ENCODE measurements at places on chromosomes 6 and 20. TPM values are rescaled to one million over a fixed set of nuclear protein-coding genes. Genes with fewer than 3 reads are reported as not detected.

DNA sequence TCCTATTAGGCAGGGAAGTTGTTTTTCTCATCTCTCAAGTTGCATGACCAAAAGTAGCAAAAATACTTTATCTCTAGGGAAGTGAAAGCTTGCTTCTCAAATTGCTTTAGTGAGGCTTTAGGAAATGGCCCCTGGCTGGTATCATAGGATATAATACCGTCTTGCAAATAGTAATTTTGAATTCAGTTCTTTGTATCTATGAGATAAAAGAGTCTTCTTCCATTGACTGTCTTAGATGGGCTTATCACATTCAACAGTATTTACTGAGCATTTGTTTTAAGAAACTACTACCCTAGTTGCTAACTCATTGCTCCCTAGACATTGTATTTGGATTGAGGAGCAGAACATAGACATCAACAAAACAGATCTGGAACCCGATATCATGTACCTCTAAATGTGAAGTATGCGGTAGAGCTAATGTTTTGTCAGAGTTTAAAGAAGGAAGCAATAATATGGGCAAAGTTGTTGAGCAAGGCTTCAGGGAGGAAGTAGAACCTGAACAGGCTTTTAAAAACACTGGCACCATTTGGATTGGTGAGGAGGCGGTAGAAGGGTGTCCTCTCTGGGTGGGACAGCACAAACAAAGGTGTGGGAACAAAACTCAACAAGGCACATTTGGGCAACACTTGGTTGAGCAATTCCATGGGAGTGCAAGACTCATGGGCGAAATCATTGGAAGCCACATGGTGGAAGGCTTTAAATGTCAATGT lies 101.5 kb downstream of the SGK1 start:
- DNase-seq: no peak

- peak; percentile 11 for DNase-seq
These were observed 263.7 kb downstream of the BMP2 start for GRCh38 chr20:7031222-7031621.

- no peak for DNase-seq
These were observed 33.4 kb downstream of the CITED2 start for GRCh38 chr6:139341060-139341459.

DNA sequence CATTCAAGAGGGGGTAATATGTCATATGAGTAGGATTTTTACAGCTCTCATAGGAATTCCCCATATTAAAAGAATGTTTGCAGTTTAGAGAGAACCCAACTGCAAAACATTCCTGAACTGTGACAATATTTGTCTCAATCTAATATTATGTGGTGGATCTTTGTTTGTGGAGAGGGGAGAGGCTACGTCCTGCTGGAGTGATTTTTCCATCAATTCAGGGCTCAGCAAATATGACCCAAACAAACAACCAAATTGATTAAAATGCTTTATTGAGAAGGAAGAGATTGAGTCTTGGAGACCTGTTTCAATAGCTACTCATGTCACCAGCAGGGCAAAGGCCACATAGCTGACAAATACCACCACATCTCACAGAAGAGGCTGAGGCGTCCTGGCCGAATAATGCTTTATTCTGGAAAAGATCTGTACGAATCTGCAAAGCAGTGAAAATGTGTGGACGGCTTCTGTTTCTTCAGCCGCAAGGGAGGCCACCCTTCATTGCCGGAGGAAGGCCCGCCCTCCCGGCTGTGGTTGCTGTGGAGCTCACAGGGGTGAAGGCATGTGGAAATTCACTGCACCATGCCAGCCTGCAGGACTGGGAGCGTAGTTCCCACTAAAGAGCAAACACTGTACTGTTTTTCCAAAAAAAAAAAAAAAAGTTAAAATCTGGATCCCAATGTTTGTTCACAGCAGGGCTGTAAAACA lies 89.7 kb upstream of the QKI start:
- peak; percentile 82 for DNase-seq

JPH2 gene
- total RNA-seq: 15.5 TPM

Measured in PC-3 (cell line).